ENCODE measurements at places on chromosomes 2 and 18.

DNA sequence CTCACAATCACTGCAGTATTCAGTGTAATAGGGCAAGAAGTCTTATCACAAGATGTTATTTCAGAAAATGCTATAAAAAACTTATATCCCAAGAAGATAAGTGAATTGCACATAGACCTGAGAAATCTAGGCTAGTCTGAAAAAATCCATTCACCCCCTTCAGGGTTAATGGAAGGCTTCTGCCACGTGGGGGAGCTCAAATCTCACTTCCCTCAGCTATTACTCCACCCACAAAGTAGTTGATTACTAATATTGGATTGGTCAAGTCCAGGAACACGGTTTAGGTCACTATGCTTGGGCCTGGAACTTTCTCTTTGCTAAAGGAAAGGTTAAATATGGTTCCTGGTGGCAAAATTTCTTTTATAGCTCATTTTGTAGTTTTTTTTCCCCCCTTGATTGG lies 51.2 kb upstream of the ADAM23 start:
- DNase-seq: peak; percentile 62

DNA sequence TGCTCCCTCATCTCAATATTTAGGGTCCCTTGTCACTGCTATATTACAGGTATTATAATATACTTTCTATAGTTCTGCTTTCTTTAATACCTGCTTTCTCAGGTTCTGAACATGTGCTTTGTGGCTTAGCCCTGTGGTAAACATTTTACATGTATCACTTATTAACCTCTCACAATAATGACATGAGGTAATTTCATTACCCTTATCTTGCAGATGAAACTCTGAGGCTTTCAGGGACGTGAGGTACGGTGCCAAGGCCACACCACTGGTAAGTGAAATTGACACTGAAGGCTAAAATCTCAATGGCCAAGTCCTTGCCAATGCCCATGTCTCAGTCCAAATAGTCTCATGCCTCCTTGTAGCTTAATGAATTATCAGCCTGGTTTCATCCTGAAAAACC lies 21.7 kb downstream of the LINC00305 start:
- no peak for DNase-seq

DNA sequence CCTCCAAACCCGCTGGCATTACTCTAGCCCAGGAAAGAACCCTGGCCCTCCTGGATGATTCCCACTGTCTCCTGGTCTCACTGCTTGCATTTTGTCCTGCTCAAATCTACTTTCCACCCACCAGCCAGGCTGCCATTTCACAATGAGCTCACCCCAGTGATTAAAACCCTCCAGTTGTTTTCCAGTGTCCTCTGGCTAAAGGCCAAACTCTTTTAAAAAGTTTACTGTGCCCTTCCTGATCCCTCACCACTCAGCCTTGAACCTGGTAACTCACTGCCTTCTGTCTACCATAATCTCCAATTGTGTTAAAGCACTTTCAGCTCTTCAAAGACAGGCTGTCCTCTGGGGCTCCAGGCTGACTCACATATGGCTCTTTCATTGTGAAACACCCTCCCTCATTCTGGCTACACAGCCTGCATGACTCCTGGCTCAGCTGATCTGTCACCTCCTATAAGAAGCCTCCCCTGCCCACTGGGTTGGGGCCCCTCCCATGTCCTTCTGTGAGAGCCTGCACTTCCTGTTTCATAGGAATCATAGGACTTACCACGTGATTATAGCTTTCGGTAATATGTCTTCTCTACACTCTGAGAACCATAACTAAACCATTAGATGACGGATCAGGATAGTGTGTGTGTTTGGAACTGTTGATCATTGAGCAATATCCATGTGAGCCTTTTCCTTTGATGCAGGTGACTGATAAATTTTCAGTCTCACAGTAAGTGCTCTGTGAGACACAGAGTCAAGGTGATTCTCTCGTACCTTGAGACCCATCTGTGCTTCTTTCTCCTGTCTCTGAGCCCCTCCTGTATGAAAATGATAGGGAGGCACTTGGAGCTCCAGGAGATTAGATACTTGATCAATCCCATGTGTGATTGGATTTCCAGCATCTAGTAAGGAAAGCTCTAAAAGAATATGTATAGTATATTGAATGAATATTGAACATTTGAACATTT lies 590.8 kb upstream of the ID2 start:
- peak; percentile 99 for DNase-seq

DNA sequence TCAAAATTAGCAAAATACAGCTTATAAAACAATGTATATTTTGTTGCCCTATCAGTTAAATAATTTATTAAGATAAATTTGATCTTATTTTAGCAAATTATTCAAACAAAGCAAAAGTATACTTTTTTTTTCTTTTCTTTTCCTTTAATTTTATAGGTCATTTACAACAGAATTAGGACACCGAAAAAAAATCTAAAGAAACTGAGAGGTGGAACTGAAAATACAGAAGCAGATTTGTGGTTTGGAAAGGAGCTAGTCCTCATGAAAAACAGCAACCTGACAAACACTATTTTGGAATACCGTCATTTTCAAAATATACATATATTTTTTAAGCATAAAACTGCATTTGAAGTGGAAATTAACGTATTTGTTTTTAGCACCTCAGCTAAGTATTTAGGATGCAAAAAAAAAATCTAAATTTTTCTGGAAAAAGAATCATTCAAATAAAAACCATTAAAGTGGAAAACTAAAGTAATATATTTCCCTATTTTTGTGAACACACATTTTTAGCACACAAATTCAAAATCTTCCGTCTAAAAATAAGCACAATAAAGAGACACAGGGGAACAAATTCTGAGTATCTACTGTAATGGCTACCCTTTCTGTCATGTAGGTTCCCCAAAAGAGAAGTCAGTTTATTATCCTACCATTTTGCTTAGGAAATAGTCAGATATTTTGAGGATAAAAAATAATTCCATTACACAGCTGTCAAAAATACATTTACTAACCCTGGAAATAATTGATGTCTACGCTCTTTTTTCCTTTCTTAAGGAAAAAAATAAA lies 2.7 kb downstream of the CCDC88A start:
- DNase-seq: no peak

GRCh38 chr2:160550048-160550447 lies 56.4 kb upstream of the RBMS1 start:
- DNase-seq: no peak

All from HepG2 (cell line).